ENCODE measurements at places on chromosomes 2 and 18.

DNA sequence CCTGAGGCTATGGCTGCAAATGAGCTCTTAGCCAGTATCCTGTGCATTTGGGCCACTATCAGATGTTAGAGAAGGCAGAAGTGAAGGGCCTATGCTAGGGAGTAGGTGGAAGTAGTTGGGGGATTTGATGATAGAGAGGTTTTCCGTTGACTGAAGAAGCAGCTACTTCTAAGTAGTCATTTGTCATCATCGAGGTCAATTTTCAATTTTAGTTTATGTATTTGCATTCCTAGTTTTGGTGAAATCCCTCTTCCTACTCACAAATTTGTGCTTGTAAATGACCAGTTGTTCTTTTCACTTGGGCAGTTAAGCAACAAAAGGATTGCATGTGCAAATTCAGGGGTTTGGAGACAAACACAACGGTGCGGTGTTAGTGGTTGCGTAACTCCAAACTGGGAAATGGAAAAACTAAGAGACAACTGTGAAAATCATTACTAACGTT, 48.5 kb upstream of the PELI1 start:
- DNase-seq = no peak

- DNase-seq = no peak
Measured at GRCh38 chr2:110881908-110882307, 149.5 kb downstream of the ACOXL start.

GRCh38 chr2:53130441-53130943, 637.1 kb upstream of the CHAC2 start:
- no peak for DNase-seq

GRCh38 chr2:217833439-217833838, 169.4 kb downstream of the TNS1 start:
- no peak for DNase-seq

- no peak for DNase-seq
Measured at GRCh38 chr18:44818668-44819403, 138.1 kb downstream of the SETBP1 start.

GRCh38 chr18:46152808-46153617, 48.8 kb downstream of the HAUS1 start:
- DNase-seq = no peak

- no peak for DNase-seq
Measured at GRCh38 chr2:214874694-214875093, 65.2 kb upstream of the BARD1 start.

- DNase-seq = no peak
Measured at GRCh38 chr2:6855860-6856547, 9.7 kb downstream of the CMPK2 start.

DNA sequence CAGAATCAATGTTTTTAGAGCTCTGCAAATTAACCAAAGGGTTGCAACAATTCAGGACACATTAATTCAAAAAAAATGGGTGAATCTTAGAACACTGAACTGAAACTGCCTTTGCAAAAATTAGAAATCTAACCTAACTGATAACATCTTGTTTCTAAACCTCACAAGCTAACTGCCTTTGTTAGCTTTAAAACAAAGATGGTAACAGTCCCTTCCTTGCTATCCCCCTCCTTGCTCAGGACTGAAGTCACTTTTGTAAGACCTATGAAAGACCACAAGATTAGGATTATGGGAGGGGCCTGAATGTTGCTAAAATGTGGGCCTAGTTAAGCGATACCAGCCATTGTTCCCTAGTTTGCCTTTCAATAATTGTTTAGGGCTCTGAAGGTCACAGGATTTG, 44.9 kb upstream of the LONRF2 start:
- no peak for DNase-seq

DNA sequence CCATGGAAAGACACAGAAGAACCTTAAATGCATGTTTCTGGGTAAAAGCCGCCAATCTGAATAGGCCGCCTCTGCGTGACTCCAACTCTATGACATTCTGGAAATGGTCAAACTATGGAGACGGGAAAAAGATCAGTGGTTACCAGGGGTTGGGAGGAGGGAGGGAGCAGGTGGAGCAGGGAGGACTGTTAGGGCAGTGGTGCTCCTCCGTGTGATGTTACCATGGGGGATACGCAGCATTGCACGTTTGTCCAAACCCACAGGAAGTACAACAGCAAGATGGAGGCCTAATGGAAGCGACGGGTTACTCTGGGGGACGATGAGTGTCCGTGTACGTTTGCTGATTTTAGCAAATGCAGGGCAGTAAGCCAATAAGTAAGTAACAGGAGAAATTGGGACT, 17.2 kb downstream of the TMEM18 start:
- no peak for DNase-seq

DNA sequence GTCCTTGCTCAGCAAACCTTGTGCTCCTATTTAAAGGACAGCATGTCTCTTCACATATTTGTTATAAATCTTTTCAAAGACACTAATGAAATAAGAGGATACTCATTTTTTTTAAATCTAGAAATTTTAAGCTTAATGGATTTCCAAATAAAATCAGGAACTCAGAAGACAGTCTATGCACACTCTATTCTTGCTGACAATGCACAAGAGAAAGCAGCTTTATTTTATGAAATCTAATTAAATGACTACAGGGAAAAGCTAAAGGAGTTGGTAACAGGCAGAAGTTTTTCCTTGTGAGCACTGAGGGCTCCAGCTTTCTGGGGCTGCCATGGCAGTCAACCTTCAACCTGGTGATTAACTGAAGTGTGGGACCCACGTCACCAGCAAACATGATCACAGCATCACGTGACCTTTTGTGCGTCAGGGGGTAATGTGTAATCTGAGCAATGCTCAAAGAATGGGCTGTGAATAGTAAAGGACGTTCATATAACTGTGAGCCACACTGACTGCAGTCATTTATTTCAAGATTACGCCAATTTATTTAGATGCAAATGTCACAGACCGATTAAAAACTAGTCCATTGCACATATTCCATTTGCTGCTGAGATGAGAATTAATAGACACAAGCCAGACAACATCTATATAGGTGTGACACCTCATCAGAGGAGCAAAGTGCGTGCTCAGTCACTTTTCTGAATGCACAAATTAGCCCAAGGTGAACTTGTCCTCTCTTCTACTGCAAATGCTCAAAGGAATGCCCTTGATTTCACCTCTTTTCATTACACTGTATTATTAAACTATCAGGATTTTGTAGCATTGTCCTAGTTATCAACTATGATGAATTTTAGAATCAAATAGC, 11.6 kb upstream of the DNER start:
- no peak for DNase-seq

- no peak for DNase-seq
Measured at GRCh38 chr18:1668279-1668678, 763.6 kb downstream of the ADCYAP1 start.

- DNase-seq = no peak
Measured at GRCh38 chr18:37383036-37383785, 182.4 kb downstream of the CELF4 start.

- DNase-seq = no peak
Measured at GRCh38 chr2:156017341-156017885, 315.1 kb downstream of the NR4A2 start.

DNA sequence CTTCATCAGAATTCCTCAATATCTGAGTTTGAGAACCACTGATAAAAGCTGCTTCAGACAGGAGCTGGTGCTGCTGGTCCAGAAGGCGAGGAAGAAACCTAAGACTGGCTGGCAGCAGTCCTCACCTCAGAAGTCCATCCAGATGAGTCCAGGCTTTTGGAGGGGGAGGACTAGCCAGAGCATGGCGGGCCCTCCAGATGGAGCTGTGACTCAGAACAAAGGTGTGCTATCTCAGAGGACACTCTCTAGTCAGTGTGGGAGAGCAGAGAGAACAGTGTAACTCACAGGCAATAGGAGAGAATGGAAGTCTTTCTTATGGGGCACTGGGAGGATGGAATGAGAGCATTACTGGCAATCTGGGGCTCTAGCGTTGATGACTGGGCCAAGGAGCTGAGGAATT, 191.4 kb downstream of the NYAP2 start:
- no peak for DNase-seq

DNA sequence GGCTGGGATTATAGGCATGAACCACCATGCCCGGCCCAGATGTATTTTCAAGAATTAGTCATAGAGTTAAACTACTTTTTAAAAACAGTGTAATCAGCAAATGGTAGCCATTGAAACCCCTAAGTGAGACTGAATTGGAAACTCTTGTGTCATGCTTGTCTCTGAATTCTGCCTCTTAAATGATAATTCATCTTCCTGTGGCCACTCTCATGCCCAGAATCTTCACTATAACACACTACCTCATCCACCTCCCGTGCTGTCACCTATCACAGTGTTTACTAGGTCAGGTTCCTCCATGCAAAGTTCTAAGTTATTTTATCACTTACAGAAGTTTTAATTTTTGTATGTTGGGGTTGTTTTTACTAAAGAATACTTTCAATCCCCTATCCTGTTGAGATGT, 197.5 kb downstream of the PHLPP1 start:
- no peak for DNase-seq

DNA sequence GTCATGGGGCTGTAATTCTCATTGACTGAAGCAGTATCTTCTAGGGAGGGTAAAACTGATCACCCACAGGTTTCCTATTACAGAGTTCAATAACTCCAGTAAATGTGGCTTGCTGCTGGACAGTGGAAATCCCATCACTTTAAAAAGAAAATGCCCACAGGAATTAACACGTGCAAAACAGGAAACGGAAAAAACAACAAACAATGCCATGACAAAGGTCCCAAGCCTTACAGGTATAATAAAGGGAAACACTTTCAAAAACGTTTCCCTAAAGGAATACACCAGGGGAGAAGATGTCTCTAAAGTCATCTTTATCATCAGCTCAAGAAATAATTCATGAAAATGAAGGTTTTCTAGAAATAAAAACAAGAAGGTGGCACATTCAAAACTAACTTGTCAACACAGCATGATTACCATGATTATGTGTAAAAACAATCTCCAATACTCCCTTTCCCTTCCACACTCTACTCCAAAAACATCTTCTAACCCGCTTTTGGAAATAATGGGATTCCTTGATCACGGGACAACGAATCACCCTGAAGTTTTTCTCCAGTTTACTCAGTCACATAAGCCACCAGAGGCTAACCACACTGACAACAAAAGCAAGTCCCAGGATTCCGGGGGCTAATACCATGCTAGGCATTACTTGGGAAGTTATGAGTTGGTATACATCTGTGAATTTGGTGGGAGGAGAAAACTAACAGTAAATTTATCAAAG, 167.9 kb downstream of the TCF4 start:
- no peak for DNase-seq

DNA sequence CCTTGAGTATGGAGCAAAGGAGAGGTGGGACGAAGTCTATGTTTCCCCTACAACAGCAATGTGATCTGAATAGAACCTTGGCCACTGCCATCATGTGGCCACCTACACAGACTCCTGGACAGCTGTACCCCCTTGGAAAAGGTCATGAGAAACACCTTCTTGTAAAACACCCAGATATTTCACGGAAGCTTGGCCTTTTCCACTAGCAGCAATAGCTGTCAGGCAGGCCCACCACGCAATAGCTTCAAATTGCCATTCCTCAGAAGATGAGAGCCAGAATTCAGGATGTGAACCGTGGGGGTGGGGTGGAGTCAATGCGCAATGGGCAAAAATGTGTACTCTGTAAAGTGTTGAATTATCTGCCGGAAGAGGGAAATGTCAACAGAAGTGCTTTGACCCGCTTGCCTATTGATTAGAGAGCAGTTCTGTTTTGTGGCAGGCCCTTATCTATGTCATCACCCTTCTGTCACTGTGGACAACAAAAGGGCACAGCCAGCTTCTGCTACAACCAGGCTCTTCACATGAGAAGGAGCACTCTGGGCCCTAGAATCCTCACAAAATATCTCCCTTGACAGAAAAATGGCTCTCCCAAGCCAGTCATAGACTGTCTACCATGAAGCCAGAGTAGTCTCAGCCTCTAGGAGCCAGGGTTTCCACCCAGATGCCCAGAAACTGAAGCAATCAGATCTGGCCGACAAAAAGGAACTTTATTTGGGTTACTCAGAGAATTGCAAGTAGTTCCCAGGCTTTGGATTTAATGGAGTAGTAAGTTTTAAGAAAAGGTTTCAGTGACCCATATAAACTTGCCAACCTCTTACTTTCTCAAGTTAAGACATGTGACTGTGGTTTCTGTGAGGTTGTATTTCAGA, 9.5 kb downstream of the INPP1 start:
- no peak for DNase-seq

- no peak for DNase-seq
Measured at GRCh38 chr2:15298770-15299169, 262.4 kb downstream of the NBAS start.

GRCh38 chr2:159716857-159717256, 4.6 kb downstream of the MARCHF7 start:
- DNase-seq = no peak

DNA sequence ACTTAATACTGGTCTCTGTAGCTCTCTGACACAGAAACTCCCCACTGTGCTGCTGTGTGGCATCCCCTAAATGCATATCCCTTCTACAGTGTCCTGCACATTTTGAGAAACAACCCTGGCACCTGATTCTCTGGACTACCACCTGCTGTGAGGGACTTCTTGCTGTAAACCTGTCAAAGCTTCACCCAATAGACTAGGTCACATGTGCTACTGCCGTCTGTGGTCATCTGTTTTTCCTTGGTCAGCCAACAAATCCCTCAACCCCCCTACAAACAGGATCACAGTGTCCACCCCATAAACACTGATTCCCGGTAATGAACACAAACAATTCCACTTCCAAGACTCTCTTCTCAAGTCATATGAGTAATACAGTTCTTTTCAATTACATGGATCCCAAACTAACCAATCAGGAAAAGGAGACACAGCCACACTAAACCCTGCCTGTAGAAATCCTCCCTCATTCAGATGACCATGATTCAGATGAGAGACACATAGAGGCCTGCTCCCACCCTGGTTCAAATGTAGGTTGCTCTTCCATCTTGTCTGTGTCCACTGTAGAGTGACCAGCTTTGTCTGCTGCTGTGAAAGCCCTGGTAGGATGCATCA, 1157.4 kb downstream of the RPIA start:
- DNase-seq = no peak

DNA sequence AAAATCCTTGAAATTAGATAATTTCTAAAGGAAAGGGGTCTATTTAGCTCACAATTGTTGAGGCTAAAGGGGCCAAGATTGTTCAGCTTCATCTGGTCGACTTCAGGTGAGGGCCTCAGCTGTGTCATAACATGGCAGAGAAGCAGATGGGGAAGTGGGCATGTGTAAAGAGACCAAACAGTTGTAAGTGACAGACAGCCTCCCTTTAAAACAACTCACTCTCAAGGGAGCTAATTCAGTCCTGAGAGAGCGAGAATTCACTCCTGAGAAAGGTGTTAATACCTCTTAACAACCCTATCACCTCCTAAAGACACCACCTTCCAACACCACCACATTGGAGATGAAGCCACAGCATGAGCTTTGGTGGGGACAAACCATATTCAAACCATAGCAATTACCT, 62.4 kb downstream of the KCMF1 start:
- DNase-seq = no peak

GRCh38 chr2:165697748-165698443, 96.2 kb downstream of the GALNT3 start:
- DNase-seq = no peak
